Retina (tissue), 1 donor: ENCODE measurements at places on chromosomes 6 and 20.

GRCh38 chr20:309841-310644 lies 12.7 kb downstream of the ZCCHC3 start:
- DNase-seq = peak; percentile 94

DNA sequence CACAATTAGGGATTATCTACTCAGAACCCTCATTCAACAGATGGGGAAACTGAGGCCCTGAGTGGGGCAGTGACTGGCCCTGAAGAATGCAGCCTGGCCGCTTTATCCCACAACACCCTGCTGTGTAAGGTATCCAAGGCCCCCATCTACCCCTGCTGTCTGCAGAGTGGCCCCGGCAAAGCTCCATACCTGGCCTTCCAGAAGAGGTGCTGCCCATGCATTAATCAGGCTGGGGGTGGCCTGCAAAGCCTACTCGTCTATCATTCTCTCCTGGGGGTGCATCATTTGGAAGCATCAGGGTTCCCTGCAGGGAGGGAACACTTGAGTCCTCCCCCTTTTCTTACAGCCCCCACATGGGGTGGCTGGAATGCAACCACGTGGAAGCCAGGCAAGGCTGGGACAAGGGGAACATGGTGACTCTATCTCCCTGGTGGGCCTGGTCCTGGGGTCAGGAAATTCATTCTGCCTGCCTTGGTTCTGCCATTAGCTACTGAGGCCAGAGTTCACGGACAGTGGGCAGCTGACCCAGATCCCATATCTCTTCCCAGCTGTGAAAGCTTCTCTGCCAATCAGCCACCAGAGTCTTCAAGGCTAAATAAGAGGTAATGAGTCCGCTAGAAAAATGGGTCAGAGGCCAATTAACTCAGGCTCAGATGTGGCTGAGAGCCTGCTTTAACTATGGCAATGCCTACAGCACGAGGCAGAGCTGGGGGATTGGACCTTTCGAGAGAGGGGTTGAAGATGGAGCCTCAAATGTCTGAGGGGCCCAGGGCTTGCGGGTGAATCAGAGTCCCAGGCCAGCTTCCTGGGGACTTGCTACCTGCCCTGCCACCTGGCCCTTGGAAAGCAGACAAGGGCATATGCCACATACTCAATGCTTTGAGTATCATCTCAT lies 72.3 kb upstream of the TOX2 start:
- DNase-seq = peak; percentile 70

- DNase-seq = no peak
These were observed 4.8 kb downstream of the SOX18 start for GRCh38 chr20:64044484-64045247.

- no peak for DNase-seq
These were observed 119.5 kb upstream of the TCF21 start for GRCh38 chr6:133769463-133769862.

DNA sequence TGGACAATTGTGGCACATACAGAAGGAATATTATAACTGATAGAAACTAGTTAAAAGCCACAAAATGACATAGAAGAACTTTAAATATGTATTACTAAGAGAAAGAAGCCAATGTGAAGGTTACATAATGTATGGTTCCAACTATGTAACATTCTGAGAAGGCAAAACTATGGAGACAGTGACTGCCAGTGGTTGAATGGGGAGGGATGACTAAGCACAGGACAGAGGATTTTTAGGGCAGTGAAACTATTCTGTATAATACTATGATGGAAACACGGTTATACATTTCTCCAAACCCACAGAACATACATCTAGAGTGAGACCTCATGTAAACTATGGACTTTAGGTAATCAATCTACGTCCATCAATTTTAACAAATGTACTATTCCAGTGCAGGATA lies 22.4 kb downstream of the SYNCRIP start:
- DNase-seq = no peak

GRCh38 chr20:5784735-5785134 lies 34.5 kb downstream of the SHLD1 start:
- DNase-seq = no peak

- no peak for DNase-seq
These were observed 179.8 kb upstream of the NOX3 start for GRCh38 chr6:155635416-155635815.

- no peak for DNase-seq
These were observed 4.3 kb downstream of the MICA start for GRCh38 chr6:31407699-31408098.

DNA sequence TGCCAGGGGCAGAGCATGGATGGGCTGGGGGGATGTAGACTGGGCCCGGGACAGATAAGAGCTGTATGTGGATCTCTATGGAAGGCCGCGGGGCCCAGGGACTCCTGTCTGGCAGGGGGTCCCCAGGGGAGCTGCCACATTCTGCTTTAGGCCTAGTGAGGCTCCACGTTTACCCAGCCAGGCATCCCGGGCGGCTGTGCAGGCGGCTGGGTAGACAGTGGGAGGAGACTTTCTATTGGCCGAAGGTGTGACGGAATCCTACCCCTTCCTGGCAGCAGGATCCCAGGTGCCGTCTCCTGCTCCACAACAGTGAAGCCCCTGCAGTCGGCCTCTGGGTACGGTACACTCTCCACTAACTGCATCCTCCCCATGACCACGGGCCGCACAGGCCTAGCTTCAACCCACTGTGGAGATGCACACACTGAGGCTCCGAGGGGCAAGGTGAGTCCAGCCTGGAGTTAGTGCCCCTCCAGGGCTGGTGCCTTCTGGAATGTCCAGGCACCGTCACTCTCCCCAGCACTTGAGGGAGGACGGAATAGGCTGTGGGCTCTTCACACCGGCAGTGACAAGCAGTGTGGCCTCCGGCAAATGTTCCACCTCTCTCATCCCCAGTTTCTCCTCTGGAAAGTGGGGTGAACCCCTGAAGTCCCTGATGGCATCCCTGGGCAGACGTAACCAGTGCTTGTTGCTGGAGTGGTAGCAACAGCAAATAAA lies 36.8 kb upstream of the ZBP1 start:
- DNase-seq = no peak

GRCh38 chr6:125746731-125747588 lies 2.5 kb upstream of the HEY2 start:
- DNase-seq = peak; percentile 77

GRCh38 chr6:110448846-110449540 lies 27.4 kb downstream of the SLC22A16 start:
- no peak for DNase-seq

GRCh38 chr20:36149469-36149868 lies 5.1 kb upstream of the EPB41L1 start:
- DNase-seq = no peak

DNA sequence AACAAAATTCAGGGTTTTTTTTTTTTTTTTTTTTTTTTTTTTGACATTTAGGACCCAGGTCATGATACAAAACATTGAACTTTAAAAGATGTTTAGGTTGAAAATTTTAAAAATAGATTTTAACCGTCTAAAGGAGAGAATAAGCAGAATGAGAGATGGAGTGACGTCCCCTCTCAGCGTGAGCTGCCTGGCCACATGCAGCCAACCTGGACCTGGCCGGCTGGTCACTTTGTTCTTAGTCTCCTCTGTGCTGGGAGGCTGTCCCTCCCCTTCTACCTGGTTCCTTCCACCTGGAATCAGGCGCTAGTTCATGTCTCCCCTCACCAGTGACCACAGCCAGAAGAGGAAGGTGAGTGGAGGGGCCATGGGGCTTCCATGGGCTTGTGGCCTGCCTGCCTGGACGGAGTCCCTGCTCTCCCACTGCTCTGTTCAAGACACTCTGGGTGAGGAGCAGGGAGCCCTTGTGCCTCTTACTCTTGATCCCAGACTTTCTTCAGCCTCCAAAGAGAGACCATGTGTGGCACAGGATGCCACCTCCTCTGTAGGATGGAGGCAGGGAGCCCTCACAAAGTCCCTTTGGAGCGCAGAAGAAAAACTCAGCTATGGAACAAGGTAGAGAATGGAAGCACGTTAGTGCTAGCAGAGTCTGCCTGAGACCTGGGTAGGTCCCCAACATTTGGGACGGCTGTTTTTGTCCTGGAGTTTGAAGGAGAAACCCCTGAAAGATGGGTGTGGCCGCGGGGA lies 31.7 kb downstream of the IRF4 start:
- DNase-seq = no peak
